ENCODE measurements at places on chromosomes 13 and 19.

- DNase-seq = peak; percentile 8
These were observed 1322.2 kb downstream of the PCDH9 start for GRCh38 chr13:65907666-65908525.

- DNase-seq = no peak
These were observed 4.9 kb upstream of the SLC25A15 start for GRCh38 chr13:40784540-40784939.

DNA sequence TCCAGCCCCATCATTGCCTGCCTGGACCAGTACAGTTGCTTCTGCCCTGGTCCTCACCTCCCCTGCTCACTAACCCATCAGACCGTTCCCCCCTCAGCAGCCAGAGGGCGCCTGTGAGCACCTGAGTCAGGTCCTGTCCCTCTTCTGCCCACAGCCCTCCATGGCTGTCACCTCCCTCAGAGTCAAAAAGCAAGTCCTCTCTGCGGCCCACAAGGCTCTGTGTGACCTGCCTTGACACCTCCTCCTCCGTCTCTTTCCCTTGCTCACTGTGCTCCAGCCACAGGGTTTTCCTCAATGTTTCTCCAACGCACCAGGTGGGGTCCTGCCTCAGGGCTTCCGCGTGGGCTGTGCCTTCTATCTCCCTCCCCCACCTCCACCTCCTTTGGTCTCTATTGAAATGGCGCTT is 29.4 kb upstream of the PTPRS start:
- peak; percentile 76 for DNase-seq

DNA sequence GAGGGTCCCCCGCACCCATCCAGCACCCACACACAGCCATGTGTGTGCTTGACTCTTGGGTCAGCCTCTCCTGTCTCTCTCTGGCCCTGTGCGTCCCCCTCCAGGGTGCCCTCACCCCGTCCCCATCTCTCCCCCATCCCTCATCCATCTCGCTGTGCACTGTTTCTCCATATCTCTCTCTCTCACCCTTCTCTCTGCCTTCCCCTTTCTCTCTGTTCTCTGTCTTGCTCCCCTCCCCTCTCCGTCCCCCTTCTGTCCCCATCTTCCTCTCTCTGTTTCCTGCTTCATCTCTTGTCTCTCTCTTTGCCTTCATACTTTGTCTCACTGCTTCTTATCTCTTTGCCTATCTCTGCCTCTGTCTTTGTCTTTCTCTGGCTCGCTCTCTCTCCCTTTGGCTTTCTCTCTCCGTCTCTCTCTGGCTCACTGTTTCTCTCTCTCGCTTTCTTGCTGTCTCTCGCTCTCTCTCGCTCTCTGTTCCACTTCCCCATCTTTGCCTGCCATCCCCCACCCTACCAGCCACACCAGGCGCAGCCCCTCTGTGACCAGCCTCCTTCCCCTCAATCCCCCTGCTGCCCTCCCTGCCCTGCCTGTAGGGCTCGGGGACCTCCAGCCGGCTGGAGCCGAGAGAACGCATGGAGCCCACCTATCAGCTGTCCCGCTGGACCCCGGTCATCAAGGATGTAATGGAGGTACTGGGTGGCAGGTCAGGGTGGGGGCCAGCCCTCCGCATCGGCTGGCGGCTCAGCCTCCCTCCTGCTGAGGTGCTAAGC is 8.9 kb downstream of the STXBP2 start:
- peak; percentile 53 for DNase-seq

DNA sequence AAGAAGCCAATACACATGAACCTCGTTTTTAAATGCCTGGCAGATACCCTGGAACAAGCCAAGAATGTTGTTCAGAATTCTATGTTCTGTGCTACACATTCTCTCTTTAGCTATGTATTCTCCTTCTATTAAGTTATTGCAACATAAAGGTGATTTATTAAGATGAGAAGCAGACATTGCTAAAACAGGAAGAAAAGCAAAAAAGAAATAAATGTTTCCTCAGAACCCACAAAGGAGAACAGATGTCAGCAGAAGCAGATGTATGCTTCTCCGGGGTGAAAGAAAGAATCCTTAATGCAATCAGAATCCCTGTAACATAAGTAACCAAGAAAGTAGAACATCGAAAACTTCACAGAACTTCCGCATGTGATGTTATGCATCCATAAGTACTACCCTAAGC is 302.9 kb downstream of the DCT start:
- DNase-seq = no peak

GRCh38 chr19:16180611-16181010 is 4.6 kb upstream of the FAM32A start:
- peak; percentile 93 for DNase-seq

DNA sequence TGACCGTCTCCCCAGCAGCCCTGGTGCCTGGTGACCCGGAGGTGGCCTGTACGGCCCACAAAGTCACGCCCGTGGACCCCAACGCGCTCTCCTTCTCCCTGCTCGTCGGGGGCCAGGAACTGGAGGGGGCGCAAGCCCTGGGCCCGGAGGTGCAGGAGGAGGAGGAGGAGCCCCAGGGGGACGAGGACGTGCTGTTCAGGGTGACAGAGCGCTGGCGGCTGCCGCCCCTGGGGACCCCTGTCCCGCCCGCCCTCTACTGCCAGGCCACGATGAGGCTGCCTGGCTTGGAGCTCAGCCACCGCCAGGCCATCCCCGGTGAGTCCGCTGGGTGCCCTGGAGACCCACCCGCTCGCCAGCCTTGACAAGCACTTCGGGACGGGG is 2.2 kb downstream of the MADCAM1 start:
- no peak for DNase-seq

GRCh38 chr19:44677019-44677811 is 5.9 kb downstream of the CEACAM19 start:
- peak; percentile 86 for DNase-seq

GRCh38 chr13:113511361-113511760 is 20.9 kb upstream of the DCUN1D2 start:
- DNase-seq = no peak

- peak; percentile 8 for DNase-seq
These were observed 146.9 kb upstream of the SOX21 start for GRCh38 chr13:94859278-94859691.

GRCh38 chr19:8731428-8732169 is 10.2 kb downstream of the OR2Z1 start:
- DNase-seq = peak; percentile 1

DNA sequence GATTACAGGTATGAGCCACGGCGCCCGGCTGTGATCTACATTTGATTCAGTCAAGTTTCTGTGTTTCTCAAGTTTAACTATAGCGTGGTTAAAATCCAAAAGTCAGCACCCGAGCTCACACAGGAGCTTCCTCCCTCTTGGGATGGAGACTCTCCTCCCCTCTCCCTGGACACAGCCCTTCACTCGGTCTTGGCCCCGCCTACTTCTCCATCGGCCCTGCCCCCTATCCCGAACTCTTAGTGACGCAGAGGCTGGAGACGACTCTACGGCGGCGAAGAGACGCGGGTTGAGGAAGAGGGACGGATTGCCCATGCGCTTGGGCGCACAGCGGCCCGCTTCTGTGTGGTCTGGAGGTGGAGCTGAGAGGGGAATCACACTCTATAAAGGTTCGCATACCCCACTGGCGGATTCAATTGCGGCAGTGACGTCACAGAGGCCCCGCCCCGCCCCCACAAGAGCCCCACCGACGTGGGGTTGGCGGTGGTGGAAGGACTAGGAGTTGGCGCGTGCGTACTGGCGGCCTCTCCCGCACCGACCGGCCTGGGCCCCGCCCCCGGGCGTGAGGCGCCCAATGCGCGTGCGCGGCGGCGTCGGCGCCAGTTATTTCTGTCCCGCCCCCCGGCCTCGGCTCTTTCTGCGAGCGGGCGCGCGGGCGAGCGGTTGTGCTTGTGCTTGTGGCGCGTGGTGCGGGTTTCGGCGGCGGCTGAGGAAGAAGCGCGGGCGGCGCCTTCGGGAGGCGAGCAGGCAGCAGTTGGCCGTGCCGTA is at the start of gene TRIM28:
TSS of gene TRIM28 (plus strand) at position 239 of the 765 bp plus-strand sequence. CDS start 694 bp downstream, outside the sequence.
- DNase-seq = peak; percentile 100

DNA sequence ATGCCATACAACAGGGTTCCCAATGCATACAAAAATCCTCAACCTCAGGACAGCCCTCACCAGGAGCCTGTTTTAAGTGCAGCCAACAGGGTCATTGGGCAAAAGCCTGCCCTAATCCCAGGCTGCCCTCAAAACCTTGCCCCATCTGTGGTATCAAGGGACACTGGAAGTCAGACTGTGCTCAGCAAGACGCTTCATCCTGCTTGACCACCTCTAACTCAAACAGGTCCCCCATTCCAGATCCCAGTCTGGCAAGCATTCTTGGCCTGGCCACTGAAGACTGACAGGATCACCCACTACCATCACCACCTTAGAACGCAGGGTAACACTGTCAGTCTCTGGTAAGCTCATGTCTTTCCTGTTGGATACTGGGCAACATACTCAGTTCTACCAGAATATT is 15.0 kb upstream of the ZSCAN4 start:
- DNase-seq = no peak

DNA sequence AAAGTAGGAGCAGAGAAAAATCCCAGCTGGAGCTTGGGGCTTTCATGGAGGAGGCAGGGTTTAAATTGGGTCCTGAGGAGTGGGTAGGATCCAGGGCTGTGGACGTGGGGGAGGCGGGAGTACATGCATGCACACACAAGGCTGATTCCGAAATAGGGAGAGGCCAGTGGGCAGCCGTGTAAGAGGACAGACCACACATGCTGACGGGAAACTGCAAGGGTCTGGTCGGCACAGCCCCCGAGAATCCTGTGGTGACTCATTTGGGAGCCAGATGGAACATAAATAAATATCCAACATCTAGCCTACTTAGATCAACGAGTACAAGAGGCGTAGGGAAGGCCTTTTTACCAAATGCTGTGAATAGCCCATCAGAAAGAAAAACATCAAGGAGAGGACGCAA is 216.3 kb upstream of the ZNF507 start:
- no peak for DNase-seq

- DNase-seq = no peak
These were observed 528.7 kb upstream of the KLF12 start for GRCh38 chr13:74662905-74663304.

DNA sequence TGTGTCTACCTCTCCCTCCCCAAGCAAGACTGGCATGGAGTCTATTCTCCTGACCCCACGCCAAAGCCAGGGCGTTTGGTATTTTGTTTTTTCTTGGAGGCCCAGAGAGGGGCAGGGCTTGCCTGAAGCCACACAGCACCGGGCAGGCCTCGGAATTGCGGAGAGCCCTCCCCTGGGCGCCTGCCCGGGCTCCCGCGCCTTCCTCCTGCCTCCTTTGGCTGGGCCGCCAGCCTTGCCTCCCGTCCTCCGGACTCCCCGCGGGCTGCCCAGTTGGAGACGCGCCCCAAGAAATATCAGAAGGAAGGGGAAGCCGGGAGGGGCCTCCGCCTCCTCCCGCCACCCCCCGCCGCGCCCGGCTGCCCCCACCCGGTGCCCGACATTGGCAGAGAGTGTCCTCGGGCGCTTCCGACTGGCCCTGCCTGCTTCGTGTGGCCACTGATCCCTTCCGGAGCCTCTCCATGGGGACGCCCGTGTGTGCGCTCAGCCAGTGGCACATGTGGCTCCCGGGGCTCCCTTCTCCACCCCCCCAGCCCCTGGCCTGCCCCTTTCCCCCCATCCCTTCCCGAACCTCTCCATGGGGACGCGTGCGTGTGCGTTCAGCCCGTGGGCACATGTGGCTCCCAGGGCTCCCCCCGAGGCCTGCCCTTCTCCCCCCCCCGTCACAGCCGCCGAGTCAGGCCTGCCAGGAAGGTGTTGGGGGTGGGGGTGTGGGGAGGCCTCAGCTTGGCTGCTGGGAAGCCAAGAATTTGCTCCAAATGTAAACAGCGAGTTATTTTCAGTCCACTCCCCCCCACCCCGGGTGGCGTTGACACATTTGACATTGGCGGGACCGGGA is 37.3 kb downstream of the NFIC start:
- no peak for DNase-seq

GRCh38 chr13:54958781-54959180 is 1930.2 kb downstream of the OLFM4 start:
- no peak for DNase-seq

DNA sequence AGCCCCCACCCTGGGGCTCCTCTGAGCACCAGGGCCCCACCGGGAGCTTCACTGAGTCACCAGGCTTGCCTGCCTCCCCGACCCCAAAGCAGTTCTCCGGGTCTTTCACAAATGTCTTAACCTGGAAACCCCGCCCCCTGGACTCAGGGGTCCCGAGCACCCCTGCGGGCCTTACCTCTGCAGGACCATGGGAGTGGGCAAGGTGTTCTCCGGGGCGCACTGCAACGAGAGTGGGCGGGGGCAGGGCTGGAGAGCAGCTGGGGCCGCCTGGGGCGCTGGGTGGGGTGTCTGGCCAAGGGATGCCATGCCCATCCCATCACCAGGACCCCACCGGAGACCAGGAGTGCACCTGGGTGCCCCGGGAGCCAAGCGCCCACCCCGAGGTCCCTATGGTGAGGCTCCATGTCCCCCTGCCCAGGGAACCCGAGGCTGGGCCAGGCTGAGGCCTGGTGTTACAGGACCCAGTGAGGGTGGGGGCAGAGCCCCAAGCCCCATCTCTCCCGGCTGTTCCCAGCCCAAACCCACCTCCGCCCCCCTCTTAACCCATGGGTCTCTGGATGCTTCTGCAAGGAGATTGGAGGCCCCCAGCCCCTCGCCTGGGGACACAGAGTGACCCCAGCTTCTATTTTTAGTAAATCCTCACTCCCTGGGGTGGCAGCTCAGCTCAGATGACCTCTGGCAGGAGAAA is 10.9 kb downstream of the MKNK2 start:
- DNase-seq = no peak

GRCh38 chr19:582497-583197 is 7.0 kb upstream of the HCN2 start:
- no peak for DNase-seq

DNA sequence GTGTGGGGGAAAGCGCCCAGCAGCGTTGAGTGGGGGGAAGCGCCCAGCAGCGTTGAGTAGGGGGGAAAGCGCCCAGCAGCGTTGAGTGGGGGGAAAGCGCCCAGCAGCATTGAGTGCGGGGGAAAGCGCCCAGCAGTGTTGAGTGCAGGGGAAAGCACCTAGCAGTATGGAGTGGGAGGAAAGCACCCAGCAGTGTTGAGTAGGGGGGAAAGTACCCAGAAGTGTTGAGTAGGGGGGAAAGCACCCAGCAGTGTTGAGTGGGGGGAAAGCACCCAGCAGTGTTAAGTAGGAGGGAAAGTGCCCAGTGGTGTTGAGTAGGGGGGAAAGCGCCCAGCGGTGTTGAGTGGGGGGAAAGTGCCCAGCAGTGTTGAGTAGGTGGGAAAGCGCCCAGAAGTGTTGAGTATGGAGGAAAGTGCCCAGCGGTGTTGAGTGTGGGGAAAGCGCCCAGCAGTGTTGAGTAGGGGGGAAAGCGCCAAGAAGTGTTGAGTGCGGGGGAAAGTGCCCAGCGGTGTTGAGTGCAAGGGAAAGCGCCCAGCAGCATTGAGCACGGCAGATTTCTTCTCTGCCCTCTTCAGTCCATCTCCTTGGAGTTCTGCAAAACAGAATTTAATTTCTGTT is 138.4 kb downstream of the ATP11A start:
- no peak for DNase-seq

GRCh38 chr19:55305491-55305890 is 19.6 kb downstream of the TMEM150B start:
- peak; percentile 70 for DNase-seq

DNA sequence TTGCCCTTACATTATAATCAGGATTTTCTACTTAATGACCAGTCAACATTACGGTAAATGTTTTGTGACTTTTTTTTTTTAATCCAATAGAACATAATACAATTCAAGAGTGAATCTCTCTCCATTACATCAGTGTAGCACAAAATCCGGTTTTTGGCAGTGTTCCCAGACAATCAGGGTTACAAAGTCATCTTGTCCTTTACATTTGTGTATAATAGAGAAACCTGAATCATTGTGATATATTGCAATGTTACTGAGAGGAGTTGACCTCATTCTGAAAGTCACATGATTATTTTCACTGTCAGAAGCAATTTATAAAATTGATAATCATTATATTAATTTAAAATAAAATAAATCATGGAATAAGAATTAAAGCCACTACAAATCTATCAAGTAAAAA is 1346.0 kb upstream of the SPRY2 start:
- DNase-seq = no peak

GRCh38 chr19:44113784-44114390 is 688 bp downstream of the ZNF225 start:
- DNase-seq = peak; percentile 15
